Effector CD4-positive, alpha-beta T cell (primary cell): ENCODE measurements at places on chromosomes 3 and 15.
A peak's percentile ranks its signal among the peaks of the same experiment; 100 is the strongest.

- DNase-seq: no peak
Observed at GRCh38 chr3:130442284-130442683, 74.7 kb upstream of the COL6A6 start.

DNA sequence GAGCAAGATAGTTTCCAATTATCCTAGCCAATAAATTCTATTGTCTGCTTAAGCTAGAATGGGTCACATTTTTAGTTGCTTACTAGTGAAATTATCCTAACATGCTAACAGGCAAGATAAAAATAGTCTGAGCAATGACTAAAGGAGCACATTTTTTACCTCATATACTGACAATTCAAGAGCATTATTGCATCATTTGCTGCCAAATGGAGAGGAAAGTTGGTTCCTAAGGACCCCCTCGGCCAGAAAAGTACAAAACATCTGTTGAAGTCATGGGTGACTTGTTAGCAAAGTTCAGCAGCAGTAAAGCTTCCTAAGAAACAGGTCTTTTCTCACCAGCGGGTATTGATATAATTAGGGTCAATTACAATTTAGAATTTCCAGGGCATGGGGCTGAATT, 1001.0 kb downstream of the FHIT start:
- no peak for DNase-seq

DNA sequence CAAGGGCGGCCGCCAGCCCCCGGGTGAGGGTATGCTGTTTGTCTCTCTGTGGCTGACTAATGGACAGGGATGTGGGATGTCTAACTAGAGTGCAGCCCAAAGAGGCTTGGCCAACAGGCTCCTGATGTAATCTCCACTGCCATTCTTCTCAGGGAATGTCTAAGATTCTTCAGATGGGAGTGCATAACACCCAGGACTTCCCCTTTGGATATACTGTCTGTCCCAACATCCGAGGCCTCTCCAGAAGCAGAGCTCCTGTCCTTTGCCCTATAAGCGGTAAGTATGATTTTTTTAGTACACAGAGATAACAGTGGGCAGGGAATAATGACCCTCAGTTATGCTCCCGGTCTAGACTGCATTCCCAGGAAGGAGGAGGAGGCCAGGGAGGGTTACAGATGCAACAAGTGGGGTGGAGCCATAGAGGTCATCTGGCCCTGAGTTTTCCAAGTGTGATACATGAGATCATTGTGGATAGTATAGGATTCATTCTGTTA, 62.5 kb upstream of the SLCO2A1 start:
- DNase-seq: no peak

GRCh38 chr3:55480911-55481743, 6.0 kb downstream of the WNT5A start:
- no peak for DNase-seq

DNA sequence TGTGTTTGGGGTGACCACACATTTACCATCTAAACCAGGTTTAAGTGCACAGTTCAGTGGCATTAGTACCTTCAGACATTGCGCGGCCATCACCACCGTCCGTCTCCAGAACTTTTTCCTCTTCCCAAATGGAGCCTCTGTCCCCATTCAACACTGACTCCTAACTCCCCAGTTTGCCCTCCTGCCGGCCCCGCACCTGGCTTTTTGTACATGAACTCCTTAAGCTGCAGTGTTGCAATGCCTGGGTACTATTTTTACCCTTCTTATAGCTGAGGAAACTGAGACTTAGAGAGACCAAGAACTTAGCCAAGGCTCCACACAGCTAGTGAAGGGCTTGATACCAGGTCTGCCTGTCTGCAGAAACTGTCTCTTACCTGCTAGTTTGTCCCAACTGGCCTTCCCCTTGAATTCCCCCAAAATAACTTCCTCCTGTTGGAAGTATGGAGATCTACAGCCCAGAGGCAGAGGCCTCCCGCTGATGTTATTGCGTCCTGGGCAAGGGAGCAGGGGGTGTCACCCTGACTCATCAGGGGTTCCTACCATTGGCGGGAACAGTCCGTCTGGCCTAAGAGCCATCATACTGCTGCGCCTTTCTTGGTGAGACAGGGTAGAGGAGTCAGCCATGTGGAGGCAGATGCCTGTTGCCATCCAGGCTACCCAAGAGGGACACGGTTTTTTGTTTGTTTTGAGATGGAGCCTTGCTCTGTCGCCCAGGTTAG, 65.6 kb downstream of the GRIP2 start:
- no peak for DNase-seq

GRCh38 chr3:65572175-65572777, 466.4 kb downstream of the MAGI1 start:
- no peak for DNase-seq

GRCh38 chr15:70852501-70853317, 1.2 kb downstream of the LARP6 start:
- DNase-seq: no peak

GRCh38 chr15:52527911-52528563, 643 bp downstream of the MYO5A start:
- peak; percentile 32 for DNase-seq

DNA sequence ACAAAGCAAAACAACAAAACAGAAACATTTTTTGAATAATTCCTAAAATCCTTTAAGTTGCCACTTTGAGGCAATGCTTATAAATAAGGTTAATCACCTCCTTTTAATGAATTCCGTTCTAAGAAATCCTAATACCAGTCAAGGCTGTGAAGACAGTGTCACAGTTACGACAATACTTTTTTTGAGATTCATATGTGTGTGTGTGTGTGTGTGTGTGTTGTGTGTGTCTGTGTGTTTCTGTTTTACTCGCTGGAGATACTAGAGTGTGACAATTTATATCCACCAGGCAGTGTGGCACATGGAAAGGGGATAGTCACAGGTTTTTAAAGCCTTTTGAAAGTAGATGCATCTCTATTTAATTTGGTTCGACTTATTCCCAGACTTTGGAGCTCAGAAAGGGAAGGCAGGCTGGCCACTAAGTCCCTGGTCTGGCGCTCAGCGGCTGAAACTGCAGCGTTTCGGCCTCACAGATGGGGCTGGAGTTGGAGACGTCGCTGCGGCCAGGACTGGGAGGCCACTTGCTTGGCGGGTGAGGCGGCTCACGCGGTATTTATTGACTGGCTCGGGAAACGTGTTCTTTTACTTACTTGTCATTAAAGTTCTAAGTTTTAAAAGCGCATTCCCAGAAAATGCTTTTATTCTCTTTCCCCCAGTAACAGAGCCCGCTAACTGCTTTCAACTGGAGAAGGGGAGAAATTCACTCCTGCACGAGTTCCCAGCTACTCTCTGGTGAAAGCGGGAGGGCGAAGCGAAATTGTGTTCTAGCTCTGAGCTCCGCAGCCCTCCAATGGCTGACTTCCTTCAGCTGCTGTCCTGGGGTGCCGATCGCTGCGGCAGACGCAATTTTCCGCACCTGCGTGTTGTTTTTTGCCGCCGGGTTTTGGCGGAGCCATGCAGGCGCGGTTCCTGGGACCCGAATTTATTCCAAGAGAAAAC, 13.7 kb downstream of the ZIC1 start:
- no peak for DNase-seq

- DNase-seq: no peak
Observed at GRCh38 chr15:91909574-91909973, 56.1 kb downstream of the SLCO3A1 start.

DNA sequence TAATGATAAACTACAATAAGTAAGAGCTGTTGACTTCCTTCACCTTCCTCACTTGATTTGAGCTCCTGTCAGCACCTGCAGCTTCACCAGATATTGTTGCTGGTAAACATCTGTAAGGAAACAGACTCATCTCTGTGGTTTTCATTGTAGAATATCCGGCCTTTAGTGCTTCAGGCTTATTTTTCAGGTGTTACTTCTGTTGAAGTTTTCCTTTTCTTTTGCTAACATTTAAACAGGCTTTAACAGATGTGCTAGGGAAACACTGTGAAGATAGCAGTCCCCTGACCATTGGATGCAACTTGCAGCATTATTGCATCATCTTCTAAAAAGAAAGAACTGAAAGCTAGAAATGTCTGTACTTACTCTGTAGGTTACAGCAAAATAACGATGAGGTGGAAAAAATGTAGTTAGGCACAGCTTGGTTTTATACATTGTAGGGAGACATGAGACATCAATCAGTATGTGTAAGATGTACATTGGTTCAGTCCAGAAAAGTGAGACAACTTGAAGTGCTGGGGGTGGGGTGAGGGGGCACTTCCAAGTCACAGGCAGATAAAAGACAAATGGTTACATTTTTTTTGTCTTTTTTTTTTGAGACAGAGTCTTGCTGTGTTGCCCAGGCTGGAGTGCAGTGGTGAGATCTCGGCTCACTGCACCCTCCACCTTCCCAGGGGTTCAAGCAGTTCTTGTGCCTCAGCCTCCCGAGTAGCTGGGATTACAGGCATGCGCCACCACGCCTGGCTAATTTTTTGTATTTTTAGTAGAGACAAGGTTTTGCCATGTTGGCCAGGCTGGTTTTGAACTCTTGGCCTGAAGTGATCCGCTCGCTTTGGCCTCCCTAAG, 10.2 kb downstream of the EDEM1 start:
- peak; percentile 31 for DNase-seq

DNA sequence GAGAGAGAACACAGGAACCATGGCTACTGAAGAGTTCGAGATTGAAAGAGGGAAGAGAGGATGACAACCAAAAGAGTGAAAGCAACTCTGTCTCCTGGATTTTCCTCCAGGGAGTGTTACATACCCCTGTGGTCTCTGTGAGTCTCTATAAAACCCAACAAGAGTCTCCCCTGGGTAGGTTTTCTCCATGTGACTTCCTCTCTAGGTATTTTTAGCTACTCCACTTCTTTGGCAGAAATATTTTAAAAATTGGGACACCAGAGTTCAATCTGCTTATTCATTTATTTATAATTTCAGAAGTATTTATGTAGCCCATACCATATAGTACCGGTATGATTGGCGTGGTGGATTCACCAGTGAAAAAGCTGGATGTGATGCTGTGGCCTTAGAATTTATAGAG, 671.7 kb upstream of the NR2F2 start:
- no peak for DNase-seq

- DNase-seq: no peak
Observed at GRCh38 chr3:63128380-63128779, 149.7 kb upstream of the SYNPR start.

GRCh38 chr3:54261141-54261540, 138.8 kb downstream of the CACNA2D3 start:
- no peak for DNase-seq

DNA sequence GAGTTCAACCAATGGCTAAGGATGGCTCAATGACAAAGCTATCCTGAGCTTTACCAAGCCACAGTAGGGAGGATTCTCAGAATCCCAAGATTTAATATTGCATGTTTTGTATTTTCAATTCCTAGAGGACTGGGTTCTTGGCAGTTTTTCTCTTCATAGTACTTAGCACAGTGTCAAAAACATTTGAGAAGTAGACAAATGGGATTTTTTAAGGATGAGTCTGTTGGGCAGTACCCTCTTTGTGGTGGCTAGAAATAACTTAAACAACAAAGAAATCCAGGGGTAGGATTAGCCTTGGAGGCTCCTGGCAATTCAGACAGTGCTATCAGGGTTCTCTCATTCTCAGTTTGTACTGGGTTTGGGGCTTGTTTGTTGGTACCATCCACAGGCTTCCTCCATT, 212.8 kb upstream of the RORA start:
- DNase-seq: no peak

DNA sequence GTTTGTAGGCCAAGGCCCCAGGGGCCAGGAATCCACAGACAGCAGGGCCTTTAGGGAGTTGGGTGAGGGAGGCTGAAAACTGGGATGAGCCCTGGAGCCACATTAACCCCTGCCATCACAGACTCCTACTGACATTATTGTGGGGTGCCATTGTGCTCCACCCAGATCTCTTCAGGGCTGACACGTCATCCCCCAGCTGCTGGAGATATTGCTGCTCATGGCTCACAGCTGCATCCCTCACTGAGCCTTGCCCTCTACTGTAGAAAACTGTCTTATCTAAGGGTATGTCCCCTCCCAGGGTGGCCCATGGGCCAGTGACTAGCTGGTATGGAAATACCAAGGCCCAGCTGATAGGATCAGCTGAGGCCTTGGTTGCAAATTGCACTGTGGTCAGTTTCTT, 87.3 kb upstream of the PRR23C start:
- DNase-seq: no peak

DNA sequence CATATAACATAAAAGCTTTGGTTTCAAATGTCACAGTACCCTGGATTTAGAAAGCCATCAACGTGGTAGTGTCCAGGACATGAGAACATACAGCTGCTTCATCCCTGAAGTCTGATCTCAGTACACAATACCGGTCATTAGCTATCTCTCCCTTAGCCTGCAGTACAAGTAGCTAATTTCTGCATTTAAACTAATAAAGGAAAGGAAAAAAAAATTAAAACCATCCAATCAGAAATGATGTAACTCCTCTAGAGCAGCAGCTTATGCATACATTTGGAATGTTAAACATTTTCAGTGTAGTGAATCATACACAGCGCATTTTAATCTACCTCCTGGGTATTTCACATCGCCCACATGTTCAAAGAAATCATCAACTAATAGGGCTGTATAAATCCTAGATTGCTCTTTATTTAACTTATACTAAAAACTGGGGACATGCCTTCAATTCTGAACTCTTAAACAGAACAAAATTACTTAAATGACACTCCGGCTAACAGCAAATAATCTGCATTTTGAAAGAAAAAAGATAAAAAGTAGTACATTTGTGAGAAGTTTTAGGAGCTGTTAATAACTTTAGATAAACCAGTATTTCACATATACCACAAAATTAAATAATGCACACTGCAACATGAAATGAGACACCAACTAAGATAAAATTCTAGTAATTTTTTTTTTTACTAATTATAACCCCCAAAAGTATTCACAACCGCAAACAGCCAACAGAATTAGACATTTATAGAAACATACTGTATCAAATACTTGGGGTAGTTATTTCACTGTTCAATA, 3.7 kb downstream of the IGF2BP2 start:
- DNase-seq: no peak

DNA sequence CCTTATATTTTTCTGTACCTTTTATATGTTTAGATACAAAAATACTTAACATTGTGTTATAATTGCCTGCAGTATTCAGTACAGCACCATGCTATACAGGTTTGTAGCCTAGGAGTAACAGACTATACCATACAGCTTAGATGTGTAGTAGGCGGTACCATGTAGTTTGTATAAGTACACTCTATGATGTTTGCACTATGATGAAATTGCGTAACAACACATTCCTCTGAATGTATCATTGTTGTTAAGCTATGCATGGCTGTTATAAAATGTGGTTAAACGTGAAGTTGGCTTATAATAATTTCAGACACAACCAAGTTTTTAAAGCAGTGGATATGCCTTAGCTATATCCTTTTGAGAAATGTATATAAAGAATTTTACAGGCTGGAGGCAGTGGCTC, 328.3 kb downstream of the PLCL2 start:
- no peak for DNase-seq

DNA sequence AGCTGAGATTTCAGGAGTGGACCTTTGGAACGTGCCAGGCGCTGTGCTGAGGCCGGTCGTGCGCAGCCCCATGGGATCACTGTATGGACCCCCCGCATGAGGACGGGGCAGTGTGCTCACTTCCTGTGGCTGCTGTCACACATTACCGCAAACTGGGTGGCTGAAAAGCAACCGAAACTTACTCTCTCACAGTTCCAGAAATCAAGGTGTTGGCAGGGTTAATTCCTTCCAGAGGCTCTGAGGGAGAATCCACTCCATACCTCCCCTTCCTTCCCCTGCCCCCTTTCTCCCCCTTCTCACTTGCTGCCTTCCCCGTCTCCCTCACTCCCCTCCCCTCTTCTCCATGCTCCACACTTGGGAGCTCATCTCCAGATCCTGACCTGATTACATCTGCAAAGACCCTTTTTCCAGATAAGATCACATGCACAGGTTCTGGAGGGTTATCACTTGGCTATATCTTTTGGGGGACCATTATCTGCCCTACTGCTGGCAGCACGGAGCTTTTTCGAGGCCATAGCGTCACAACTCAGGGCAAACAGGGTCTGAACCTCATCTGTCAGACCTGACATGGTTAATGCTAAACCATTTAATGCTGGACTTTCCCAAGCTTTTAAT, 41.2 kb downstream of the KLF13 start:
- DNase-seq: no peak
